Effector memory CD8-positive, alpha-beta T cell (primary cell): ENCODE measurements at places on chromosomes 2 and 18.

- DNase-seq: no peak
Measured at GRCh38 chr18:13225261-13225660, 6.7 kb downstream of the LDLRAD4 start.

- DNase-seq: no peak
Measured at GRCh38 chr2:25275575-25275965, 66.2 kb downstream of the DNMT3A start.

- DNase-seq: no peak
Measured at GRCh38 chr18:10892786-10893185, 256.6 kb downstream of the PIEZO2 start.

DNA sequence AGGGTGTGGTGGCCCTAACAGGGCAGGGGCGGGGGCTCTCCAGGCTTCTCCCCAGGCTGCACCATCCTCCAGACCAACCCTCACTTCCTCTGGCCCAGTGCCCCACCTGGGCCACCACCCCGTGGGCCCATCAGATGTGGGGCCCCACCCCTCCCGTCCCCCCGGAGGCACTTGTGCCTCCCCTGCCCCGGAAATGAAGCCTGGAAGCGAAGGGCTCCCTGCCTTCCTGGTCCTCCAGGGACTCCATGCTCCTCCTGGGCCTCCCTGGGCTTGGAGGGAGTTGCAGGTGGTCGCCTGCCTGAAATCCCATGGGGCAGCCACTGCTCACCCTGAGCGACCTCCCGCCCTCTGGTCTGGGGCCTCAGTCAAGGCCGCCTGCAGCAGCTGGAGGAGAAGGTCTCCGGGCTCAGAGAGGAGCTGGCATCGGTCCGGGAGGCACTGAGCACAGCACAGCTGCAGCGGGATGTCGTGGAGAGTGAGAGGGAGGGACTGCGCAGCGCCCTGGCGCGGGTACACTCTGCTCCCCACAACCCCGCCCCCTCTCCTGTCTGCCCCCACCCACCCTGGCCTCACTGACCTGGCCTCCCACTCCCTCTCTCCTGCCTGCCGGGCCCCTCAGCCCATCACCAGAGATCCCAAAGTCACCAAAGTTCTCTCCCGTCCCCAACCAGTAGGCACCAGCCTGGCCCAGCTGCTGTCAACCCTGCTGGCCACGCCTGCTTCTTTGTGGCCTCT, 28.0 kb downstream of the CROCC2 start:
- no peak for DNase-seq

- DNase-seq: no peak
Measured at GRCh38 chr2:222440673-222441422, 16.5 kb downstream of the SGPP2 start.

DNA sequence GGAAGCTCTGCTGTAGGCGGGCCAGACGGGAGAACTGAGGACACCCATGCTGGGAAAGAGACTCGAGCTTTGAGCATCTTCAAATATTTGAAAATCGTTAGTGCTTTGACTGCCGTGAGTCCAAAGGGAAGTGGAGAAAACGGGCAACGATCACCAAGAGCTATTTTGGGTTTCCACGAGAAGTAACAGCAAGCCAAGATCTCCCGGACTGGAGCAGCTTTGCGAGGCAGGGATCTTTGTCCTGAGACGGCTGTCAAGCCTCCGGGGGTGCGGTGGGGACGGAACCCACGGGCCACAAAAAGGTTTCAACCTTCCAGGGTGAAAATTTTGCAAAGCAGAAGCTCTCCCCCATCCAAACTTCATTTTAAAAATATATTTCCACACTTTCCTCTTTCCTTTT, 195.8 kb downstream of the NDUFA10 start:
- DNase-seq: no peak

DNA sequence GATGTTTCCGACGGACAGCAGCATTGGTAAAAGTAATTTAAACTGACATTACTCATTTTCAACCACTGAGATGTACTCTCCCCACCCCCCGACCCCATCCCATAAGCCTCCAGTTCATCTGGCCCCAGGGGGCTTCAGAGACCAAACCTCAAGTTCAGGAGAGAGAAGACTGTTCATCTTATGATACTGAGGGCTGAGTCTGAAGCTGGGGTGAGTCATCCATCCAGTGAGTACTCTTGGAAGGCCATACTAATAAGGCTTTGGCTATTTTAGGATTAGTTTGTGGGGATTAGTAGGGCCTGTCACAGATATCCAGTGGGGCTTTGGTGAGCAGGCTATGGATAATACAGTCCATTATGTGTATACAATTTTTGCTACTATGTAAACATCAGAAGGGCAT, 125.3 kb upstream of the APCDD1 start:
- no peak for DNase-seq

DNA sequence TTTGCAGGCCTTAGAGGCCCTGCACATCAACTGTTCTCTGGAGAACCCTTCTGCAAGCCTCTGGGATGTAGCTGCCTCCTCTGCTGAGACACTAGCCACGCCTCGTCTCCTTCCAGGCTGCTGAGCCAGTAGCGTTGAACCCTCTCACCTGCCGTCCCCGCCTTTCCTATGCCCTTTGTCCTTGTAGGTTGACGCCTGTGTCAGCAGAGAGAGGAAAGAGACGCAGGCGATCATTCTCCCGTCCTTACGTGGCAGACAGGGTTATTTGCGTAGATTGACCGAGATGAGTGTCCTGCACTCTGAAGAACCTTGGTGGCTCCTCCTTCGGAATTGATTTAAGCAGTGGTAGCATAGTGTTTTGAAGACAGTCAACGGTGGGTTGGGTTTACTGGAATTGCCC, 27.8 kb downstream of the ID2 start:
- no peak for DNase-seq

DNA sequence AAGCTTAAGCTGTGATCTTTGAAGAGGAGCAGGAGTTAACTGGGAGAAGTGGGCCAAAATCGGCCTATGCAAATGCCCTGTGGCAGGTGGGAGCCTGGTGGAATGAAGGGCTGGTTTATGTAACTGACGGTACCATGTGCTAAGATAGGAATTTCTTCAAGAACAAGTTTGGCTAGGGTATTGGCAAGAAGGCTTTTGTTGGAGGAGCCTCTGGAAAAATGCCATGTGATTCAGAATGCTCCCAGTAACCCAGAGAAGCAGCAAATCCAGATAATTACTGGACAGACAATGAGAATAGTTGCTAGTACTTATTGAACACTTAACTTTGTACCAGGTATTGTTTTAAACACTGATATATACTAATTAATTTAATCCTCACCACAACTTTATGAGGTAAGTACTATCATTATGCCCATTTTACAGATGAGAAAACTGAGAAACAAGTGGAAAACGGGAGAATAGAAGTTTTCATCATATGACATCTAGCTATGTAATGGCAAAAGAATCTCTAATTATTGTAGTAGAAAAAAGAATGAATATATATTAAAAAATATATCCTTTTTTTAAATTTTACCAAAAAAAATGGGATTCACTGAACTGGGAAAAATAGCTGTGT, 9.1 kb upstream of the FAM124B start:
- no peak for DNase-seq

DNA sequence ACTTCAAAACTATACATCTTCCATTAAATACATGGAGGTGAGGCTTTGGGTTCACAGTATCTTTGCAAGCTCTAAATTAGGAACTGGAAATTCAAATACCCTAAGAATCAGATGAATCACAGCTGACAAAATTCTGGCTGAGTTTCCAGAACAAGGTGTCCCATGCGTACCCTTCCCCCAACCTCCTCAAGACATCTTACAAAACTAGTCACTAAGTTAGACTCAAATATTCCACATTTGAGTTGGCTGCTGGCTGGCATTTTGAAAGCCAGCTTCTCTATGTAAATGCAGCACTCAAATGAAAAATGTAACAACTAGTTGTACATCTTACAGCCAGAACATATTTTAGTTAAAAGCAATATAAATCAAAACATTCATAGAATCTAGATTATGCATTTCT, 131.0 kb upstream of the ARL5A start:
- no peak for DNase-seq

GRCh38 chr2:7803515-7803914, 878.3 kb upstream of the ID2 start:
- no peak for DNase-seq

DNA sequence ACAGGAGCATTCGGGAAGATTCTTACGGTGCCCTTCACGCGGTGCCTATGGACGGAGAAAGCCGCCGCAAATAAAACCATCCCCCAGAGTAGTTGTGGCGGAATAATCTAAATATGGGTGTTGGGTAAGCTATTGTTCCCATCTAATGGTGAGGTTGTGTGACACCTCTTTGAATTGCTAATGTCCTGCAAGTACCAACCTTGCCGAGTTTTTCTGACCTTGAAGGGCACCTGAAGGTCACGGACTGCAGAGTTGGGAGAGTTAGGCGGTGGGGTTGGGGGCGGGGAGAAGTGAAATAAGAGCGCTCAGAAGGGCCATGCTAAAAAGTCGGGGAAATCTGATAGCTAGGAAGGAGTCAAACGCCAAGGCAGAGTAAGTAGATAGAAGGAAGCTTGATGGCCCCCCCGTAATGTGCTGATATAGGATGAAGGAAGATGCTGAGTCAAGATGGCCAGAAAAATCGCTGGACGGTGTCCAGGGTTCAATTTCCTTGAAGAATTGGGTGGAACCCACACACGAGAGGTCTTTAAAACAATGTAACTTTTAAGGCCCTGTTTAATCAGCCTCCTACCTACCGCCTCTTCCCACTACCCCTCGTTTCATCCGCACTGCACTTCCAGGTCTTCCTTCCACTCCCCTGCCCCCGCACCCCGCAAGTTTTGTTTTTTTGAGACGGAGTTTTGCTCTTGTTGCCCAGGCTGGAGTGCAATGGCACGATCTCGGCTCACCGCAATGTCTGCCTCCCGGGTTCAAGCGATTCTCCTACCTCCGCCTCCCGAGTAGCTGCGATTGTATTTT, 600 bp downstream of the KATNAL2 start:
- DNase-seq: no peak

- DNase-seq: no peak
Measured at GRCh38 chr2:164109006-164109405, 373.2 kb upstream of the FIGN start.

DNA sequence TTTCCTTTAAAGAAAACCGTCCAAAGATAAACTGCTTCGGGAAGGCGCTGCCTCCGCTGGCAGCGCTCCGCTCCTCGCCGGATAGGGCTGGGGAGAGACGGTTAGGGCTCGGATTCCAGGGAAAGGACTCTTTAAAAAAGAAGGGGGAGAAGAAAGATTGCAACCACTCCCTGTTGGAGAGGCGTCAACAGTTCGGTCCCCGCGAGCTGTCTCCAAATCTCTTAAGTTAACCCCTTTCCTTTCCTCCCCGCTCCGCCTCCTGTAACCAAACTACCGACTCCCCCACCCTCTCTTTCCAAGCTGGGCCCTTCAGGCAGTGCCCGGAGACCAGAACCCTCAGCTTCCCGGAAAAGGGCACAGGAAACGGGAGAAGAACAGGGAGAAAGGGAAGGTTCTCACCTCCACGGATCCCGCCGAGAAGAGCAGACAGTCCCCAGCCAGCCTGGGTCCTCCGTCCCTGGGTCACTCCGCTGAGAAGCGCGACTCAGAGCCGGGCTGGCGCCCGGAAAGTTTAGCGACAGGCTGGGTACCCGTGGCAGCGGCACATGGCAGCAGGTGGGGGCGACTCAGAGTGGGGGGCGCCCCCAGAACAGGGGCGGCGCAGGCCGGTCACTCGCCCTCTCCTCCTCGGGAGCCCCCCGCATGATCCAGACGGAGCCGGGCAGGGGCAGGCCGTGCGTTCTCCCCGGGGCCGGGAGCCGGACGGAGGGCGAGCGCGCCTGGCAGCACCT, 675 bp downstream of the FZD5 start:
- DNase-seq: no peak

DNA sequence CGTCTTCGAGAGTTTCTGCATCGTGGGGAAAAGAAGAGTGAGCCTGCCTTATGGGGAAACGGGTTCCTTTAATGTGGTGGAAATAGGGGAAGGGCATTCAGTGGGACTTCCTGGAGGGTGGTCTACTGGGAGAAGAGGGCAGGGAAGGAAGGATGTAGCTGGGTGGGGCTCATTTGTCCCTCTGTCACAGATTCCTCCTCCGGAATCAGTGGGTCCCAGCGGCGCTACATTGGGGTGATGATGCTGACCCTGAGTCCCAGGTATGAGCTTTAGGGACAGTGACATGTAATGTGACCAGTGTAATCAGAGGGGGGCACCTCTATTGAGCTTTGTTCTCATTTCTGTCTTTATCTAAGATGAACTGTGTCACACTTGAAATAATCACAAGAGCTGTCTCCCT, 1.9 kb downstream of the HTRA2 start:
- no peak for DNase-seq
